Uterus (tissue), 4 donors: ENCODE measurements at places on chromosomes 7 and 10. TPM values are rescaled to one million over a fixed set of nuclear protein-coding genes. Genes with fewer than 3 reads are reported as not detected.

Gene UPK3B
- 2.0 TPM for total RNA-seq

- no peak for DNase-seq
Observed at GRCh38 chr10:2674451-2674850, 392.9 kb upstream of the PFKP start.

- peak; percentile 58 for DNase-seq
Observed at GRCh38 chr7:31134246-31135188, 82.4 kb downstream of the ADCYAP1R1 start.

DNA sequence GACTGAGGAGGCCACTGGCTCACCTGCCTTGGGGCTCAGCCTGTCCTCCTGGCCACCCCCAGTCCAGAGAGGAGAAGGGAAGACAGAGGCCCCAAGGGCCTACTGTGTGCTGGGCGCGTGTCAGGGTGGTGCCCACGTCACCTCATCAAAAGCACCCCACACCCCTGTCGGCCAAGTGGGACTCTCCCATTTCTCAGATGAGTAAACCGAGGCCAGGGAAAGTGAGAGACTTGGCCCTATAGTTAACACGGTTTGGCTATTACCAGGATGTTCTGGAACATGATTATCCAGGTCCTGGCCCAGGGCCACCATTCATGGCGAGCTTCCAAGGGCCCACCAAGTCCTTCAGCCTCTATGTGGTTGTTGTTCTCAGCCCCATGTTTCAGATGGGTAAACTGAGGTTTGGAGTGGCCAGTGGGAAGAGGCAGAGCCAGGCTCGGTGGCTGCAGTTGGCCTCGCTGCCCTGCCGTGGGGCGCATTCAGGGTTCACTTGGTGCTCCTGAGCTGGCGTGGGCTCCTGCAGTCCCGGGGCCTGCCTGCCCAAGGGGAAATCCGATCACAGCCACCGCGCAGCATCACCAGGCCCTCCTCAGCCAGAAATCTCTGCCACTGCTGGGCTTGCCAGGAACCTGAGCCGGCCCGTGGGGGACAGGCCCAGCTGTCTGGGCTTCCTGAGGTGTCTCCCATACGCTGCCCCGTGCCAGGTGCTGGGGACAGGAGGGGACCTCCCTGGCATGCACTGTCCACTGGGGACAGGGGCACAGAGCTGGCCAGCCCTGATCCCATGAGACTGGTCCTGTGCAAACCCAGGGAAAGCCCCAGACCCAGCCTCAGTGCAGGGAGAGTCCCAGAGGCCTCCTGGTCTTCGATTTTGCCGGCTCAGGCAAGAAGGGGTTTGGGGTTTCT lies 117.7 kb upstream of the TNRC18 start:
- no peak for DNase-seq

Gene CCDC7
- 34.1 TPM for total RNA-seq

- DNase-seq = no peak
Observed at GRCh38 chr7:7924303-7924702, 44.3 kb upstream of the GLCCI1 start.

GRCh38 chr7:3309140-3309539 lies 8.1 kb downstream of the SDK1 start:
- DNase-seq = no peak

Gene SAMD9L
- 5.6 TPM for total RNA-seq

- DNase-seq = no peak
Observed at GRCh38 chr10:43899224-43899959, 250.7 kb upstream of the ZNF32 start.
